ENCODE measurements at places on chromosomes 11 and 22.

DNA sequence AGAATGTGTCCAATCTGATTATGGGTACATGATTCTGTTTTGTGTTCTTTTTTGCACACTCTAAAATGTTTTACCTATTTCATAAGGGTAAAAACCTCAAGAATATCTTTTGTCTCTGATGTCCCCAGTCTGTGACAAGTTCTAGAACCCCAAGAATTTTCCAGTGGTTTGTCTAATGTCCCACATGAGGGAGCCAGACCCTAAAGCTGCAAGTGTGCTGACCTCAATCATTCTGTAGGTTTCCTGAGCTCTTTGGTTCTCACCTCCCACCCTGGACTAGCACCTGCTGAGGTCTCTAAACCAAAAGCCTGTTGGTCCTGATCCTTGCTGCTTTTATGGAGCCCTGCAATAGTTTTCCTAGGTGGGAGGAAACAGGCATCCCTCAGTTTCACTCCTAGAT, 149.8 kb upstream of the MPPED2 start:
- DNase-seq, result no peak

DNA sequence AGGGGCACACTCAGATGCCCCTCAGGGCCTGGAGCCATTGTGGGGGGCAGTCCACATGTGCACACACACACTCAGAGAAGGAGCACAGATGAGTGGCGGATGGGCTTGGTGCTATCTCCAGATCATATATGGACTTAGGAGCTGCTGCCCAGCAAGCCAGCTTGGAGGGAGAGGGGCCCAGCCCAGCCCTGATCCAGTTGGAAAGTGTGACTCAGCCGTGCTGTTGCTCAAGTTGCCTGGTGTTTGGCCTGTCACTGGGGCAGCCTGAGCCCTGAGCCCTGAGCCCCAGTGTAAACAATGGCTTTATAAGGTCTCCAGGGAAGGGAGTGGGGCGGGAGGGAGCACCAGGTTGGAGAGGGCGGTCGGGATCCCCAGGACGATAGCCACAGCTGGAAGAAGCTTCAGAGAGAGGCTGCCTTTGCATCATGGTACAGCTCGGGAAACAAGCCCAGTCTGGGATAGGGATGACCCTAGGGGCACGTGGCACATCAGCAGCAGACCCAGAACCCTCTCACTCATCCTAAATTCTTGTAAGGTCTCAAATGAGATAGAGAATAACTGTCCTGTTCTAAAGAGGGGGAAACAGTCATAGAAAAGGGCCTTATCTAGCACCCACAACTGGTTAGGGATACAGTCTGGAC, 4.8 kb downstream of the SELENOM start:
- DNase-seq, result no peak

- no peak for DNase-seq
These were observed 34.3 kb downstream of the KCNJ4 start for GRCh38 chr22:38420734-38421133.

GRCh38 chr11:109993786-109994185, 99.4 kb upstream of the ZC3H12C start:
- DNase-seq, result no peak

GRCh38 chr11:77107950-77108349, 5.3 kb downstream of the OMP start:
- DNase-seq, result no peak

GRCh38 chr22:46444390-46444854, 93.0 kb downstream of the CELSR1 start:
- no peak for DNase-seq

- no peak for DNase-seq
These were observed 9.4 kb downstream of the UBQLN3 start for GRCh38 chr11:5500393-5500801.

DNA sequence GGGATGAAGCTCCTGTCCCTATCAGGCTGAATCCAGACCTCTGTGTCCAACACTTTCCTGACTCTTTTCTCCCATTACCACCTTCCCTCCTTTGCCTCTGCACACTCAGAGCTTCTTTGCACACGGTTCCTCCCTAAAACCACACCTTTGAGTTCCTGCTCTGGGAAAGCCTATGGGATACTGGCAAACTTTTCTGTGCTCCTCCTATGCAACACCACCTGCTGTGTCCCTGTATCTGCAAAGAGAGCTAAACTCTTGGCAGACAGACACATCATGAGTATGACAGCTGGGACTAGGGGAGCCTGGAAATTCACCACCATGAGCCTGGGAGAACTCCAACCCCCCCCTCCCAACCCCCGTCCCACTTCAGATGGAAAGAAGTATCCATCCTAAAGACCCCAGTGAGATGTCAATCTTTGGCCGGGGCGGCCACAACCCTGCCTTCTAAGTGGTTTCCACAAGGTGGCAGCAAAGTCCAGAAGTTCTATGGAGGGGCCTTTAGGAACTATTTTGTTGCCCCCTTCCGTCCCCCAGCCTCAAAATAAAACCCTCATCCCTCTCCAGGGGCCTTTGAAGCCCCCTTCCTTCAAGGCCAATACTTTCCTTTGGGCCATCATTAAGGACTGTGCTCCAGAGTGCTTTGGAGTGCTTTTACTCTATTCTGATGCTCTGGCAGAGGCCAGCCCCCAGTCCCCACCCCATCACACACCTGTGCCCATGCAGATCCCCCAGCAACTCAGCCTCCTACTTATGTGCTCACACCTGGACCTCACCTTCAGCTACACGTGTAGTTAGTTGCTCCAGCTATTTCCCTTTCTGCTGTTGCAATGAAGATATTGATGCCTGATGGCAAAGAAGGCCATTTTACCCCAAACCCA, 19.4 kb downstream of the HTR3A start:
- peak; percentile 9 for DNase-seq

DNA sequence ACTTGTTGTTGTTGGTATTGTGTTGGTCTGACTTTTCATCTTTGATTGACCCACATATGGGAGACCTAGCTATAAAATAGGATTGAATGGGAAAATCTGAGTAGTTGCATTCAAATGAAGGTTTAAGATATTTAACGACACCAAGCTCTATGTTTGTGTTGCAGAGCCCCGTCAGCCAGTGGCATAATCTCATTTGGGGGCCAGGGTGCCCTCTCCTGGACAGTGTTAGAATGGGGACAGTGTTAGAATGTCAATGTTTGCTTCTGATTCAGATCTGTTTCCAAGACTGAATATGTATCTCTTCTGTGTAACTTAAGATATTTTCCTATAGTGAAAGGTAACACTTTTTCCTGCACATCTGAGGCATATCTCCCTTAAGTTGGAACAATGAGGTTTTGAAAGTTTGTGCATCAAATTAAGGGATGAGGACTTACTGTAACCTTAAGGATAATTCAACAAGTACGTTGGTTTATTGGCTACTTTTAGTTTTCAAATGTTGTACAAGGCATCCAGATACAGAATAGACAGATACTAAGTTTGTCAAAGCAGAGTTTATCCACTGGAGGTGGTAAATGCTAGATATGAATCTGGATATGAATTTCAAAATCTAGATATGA, 5.3 kb upstream of the OR52M1 start:
- DNase-seq, result peak; percentile 6

DNA sequence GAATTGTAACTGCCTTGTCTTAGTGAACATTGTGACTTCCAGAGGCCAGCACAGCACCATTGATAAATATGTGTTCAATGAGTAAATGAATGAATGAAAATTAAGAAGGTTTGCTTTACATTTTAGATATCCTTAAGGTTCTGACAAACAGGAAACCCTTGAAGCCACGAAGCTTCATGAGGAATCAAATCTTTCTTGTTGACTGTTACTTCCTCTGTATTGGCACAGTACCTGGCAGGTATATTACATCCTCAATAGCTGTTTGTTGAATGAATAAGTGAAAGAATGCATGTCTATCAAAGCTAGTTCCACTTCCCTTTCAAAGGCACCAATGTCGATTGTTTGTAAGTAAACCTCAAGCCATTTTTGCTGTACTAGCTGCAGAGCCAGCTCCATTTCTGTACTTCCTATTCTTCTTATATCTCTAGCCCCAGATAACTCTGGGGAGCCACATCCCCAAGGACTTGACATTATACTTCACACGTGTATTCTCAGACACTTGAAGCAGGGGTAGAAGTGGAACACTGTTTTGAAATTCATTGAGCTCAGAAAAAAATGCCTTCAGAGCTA, 140.3 kb upstream of the RAG2 start:
- DNase-seq, result no peak

DNA sequence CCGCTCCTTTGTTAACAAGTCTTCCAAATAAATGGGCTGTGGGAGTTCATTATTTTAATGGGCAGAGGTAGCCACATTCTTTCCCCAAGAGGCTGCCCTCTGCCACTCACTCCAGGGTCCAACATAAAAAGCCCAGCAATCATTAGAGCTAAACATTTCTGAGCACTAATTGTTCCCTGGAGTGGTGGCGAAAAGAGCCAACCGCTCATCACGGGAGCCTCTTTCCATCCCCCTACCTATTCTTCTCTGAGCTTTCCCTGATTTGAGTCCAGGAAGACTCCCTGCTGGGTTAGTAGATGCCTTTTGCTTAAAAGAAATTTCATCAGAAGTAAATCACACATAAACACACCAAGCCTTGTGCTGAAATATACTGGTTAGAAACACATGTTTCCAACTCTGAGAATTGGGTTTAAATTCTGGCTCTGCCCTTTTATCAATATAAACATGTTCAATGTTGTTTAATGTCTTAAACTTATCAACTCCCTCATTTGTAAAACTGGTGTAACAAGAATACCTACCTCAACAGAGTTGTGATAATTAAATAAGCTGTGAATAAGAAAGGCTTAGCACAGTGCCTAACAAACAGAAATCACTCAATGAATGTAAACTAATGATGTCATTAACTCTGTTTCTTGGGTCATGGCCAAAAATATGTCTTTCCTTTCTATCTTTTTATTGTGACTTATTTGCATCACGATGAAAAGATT, at the start of gene OR5A2:
TSS of gene OR5A2 (minus strand) at position 53 of the 707 bp plus-strand sequence. CDS start 3,460 bp downstream, outside the sequence.
- no peak for DNase-seq

GRCh38 chr22:41659941-41660340, 28.7 kb downstream of the SNU13 start:
- no peak for DNase-seq

- DNase-seq, result no peak
These were observed 20.3 kb downstream of the PPP2R1B start for GRCh38 chr11:111745719-111746504.

DNA sequence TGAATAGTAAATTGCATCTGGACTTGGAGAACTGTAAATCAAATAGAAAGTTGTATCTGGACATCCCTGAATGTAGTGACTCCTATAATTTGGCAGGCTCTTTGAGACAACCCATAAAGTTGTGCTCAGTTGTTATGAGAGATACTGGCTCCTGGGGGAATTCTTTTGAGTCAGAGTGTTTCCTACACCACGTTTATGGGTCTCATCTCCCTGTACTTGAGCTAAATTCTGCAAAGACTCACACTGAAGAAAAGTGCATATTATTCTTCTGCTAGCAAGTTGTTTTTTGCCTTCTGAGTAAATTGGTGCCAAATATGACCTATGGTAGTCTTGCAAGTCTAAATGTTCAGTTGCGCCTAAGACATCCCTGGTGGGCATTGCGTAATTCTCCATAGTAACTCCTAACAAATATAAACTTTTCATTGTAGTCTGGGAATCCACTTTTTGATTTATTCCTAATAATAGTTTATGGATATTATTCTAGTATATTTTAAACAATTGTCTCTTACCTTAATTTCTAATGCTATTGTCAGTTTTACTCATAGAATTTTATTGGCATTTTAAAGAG, 5.0 kb downstream of the ZNF215 start:
- DNase-seq, result no peak

GRCh38 chr11:77725433-77725832, 87.8 kb upstream of the CLNS1A start:
- DNase-seq, result no peak

DNA sequence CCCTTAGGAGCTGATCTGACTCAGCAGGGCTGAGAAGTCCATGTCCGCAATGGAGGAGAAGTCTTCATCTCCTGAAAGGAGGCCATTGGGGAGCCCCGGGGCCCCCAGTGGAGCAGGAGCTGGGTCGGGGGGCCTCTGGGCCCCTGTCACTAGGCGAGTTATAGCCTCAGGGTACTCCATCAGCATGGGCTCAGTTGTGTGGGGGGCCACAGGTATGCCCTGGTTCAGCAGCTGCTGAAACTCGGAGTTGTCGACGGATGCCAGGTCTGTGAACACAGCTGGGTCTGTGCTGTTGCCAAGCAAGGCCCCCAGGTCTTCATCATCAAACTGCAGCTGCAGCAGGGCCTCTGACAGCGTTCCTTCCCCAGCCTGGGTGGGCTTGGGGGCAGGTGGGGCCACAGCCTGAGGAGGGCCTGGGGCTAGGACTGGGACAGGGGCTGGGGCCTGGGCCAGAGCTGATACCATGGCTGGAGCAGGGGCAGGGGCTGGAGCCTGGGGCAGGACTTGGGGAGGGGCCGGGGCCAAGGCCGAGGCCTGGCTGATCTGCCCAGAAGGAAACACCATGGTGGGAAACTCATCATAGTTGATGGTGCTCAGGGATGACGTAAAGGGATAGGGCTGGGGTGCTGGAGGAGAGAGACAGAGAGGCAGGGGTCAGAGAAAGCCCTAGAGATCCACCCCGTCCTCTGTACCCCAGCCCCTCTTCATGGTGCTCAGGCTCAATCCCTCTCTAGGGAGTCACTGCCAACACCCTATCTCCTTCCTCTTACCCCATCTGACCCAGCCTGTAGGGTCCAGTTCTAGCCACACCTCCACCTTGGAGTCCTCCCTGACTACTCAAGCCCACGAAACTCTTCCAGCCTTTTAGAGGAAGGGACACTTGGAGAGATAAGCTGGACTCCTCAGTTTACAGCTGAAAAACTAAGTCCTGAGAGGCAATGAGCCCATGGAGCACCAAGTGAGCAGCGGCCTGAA, 8.1 kb downstream of the RELA start:
- no peak for DNase-seq

DNA sequence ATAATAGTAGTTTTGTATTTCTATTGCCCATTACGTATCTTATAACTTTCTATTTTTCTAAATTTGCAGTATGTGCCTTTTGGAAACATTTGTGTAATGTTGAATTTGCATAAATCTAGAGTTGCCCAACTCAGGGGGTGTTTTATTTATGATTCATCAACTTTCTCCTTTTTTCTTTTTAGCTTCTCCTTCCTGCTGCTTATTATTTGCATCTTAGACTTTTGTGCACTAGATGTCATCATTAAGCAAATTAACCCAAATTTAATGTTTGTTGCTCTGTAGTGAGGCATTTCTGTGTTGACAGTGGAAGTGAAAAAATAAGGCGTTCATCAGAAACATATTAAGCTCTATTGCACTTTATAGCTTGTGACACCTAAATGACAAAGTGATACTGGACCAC, 56.2 kb upstream of the ZBED5 start:
- DNase-seq, result no peak

GRCh38 chr22:19875531-19876313, 21.0 kb upstream of the GNB1L start:
- DNase-seq, result no peak

DNA sequence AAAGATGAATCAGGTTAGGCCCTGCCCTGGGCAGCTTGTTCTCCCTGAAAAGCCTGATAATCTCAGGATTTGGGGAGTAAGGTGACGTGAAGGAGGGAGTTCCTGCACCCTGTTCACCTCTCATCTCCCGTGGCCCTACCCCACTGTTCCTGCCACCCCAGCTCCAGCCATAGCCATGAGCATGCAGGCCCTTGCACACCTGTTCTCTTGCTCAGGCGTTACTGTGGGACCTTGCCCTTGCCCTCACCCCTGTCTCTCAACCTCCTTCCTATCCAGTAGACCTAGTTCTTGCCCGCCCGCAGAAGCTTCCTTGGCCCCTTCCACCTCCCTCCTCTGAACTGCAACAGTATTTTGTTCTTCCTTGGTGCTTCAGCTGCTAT, 15.0 kb downstream of the TSKU start:
- no peak for DNase-seq

- no peak for DNase-seq
These were observed 988 bp downstream of the MGAT3 start for GRCh38 chr22:39457556-39458443.
